ENCODE measurements at places on chromosomes 5 and 9.
A peak's percentile ranks its signal among the peaks of the same experiment; 100 is the strongest.

DNA sequence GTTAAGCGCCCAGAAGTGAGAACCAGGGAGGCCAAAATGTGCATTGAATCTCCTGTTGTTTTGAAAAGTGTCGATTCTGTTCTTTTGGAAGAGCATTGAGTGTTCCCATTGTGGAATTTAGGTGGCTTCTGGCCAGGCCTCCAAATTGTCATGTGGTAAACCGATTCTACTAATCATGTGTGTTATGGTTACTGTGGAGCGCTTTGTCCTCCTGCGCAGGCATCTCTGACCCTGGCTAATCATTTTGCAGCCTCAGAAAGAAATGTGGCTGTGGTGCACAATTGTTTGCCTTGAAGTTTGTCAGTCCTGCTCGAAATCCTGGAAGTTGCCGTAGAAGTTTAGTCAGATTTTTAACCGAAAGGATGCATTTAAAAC is 121.3 kb downstream of the RASGRF2 start:
- no peak for DNase-seq

DNA sequence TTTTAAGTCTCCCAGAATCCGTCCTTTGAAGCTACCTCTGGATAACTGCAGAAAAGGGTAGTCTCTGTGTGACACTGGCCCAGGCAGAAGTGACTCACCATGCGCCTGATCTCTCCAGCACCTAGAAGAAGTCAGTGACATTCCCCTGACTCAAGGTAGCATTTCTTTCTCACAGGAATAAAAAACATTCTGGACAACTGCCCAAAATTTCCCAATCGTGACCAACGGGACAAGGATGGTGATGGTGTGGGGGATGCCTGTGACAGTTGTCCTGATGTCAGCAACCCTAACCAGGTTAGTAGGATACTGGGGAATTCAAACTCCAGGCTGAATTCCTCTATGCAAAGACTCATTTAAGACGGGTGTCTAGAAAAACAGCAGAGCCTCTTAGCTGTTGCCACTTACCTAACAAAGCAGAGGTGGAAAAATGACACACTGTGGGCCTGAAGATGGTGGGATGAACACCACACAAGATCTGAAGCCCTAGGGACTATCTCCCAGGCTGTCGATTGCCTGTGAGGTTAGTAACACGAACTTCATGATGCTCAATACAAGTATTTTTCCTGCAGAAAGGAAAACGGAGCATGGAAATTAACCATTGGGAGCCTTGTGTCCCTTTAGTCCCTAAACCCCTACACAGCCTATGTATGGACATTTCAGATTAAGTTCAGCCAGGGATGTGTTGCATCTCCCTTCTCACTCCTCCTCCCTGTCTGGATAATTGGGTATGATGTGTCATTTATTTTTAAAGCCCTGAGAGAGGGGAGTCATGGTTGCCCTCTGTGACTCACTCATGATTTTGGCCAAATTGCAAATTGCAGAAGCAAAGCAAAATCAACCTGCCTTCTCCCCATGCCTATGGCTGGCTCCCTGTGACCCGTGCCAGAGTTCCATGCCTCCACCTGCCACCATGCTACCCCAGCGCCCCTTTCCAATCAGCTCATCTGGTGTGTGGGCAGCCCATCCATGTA is 37.2 kb downstream of the THBS4 start:
- DNase-seq, result no peak

- no peak for DNase-seq
Measured at GRCh38 chr9:108053555-108054061, 564.0 kb upstream of the KLF4 start.

DNA sequence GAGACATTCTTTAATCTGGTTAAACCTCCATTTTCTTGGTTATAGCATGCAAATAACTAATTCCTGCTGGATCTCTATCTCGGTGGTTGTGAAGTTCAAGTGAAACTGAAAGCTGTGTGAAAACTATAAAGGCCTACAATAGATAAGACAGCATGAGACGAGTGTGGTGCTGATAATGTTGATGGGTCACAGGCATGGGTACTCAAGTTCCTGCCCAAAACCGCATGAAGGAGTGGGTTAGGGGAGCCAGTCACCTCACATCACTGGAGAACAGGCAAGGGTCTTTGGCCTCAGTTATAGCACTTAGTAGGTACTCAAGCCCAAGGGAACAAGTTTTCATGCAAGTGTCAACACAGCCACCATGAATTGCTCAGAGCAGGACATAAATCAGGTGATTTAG is 16.7 kb downstream of the HMHB1 start:
- no peak for DNase-seq

- DNase-seq, result no peak
Measured at GRCh38 chr5:142069606-142070399, 38.8 kb upstream of the NDFIP1 start.

DNA sequence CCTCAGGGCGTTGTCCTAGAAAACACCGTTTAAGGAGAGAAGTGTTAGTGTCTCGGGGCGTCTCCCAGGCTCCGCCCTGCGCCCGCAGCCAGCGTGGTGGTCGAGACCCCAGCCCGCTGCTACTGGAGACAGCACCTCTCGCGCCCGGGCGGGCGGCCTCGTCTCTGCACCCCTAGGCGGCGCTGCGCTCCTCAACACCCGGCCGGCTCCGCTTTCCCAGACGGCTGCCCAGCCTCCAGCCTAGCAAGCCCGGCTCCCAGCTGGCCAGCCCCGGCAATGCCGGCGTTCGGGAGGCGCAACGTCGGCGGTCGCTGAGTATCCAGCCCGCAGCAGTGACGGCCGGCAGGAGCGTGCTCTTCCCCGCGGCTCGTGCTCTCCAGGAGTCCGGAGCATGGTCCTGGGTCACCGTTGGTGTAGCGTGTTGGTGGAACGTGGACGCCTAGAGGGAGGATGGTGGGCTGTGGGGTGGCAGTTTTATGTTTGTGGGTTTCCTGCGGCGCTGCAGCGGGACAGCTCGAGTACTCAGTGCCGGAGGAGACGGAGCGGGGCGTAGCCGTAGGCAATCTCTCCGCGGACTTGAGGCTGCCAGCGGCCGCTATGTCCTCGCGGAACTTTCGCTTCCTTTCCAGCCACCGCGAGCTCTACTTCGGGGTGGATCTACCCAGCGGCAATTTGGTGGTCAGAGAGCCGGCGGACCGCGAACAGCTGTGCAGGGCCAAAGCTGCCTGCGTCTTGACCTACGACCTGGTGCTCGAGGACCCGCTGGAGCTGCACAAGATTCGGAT is 536 bp downstream of the PCDHAC1 start:
- DNase-seq, result peak; percentile 6

DNA sequence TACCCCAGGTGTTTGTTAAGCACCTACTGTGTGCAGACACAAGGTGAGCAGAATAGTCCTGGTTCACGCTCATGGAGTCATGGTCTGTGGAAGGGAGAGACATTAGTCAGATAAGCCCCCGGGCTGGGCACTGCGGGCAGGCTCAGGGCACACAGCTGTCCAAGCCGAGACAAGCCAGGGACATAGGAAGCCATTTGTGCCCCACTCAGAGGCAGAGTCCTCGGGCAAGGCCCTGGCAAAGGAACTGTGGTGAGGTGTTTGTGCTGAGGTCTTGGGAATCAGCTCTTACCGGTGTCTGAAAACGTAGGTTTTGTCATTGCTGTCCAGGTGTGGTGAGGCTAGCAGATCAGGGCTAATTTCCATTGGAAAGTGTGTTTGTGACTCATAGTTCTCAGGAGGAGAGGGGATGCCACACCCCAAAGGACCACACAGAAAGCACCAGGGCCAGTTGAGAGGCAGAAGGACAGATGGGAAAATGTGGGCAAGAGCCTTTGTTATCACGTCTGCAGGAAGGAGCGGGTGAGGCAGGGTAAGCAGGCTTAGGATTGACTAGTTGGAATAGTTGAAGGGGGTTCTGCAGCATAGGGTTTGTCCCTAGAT is 46.1 kb upstream of the NEURL1B start:
- DNase-seq, result no peak

Data from activated CD4-positive, alpha-beta T cell treated with anti-CD3 and anti-CD28 coated beads for 4 hours (primary cell).